Caki2 (cell line): ENCODE measurements at places on chromosomes 2 and 18.

DNA sequence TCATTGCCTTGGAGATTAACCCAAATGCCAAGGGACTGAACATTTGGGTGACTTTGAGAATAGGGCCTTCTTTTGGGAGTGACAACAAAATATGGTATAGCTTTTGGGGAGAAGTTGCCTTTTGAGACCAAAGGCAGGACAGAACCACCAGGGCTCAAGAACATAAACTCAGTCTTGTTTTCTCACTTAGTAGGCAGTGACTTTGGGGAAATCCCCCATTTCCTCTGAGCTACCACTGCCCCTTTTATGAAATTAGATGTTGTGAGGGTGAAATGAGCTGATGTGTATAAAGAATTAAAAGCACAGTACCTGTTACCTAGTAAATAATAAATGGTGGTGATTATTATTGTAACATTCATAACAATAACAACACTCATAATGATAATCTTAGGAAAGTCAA is 36.5 kb downstream of the GPD2 start:
- no peak for DNase-seq

GRCh38 chr2:39124746-39125057 is 3.9 kb upstream of the SOS1 start:
- no peak for DNase-seq

GRCh38 chr2:73205611-73206010 is 3.2 kb downstream of the NOTO start:
- DNase-seq: no peak

DNA sequence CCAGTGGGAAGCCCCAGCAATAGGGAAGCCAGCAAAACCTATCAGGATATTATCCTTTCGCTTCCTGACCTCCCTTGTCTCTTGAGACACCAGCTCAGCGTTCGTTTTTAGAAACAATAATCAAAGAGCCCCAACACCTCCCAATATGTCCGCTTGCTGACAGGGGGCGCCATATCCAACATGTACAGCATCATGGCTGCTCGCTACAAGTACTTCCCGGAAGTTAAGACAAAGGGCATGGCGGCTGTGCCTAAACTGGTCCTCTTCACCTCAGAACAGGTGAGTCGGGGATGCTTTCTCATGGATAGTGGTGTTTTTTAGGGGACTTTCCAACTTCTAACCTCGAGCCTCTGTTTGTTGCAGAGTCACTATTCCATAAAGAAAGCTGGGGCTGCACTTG is 28.7 kb downstream of the GAD1 start:
- no peak for DNase-seq

DNA sequence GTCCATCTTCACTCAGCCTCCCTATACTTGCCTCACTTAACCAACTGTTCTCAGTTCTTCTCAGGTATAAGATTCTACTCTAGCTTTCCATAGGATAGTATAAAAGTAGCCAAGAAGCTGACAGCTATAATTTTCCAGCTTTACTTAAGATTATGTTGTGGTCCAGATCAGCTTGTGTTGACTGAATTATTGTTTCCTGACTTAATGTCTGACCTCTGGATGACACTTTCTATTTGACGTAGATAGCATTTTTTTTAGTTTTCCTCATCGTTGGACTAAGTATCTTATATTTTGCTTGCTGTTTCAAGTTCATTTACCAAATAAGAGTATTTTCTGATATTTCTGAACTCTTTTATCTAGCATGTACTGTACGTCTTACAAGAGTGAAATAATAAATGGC is 1272.5 kb upstream of the CDH2 start:
- DNase-seq: no peak

DNA sequence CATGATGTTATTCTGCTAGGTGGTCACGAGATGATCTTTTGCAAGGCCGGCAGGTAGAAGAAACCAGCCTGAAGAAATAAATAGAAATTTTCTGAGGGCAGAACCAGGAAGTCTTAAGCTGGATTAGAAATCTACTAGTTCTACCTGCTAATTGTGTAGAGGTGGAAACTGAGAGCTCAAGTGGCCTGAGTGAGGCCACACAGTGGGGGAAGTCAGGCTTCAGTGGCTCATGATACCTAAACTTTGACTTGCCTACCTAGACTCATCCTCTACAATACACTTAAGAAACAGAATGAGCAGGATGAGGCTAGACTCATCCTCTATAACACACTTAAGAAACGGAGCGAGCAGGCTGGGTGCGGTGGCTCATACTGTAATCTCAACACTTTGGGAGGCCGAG is 134.9 kb upstream of the NDUFV2 start:
- DNase-seq: no peak

DNA sequence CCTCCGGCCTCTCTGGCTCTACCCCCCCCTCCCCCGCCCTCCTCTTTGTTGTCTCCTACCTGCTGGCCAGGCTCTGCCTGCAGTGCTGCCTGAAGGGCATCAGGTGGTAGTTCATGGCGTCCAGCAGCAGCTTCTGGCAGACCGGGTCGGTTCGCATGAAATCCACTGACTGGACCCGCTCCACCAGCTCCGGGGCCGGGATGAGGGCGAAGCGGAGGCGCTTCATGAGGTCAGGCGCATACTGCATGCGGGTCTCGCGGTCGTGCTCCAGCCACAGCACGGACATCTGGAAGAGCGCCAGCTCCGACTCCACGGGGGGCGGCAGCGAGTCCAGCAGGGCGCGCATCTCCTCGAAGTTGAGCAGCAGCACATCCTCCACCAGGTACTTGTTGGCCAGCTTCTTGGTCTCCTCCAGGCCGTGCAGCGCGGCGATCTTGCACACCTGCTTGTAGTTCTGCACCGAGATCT is 3.2 kb downstream of the KLHL14 start:
- no peak for DNase-seq

- no peak for DNase-seq
These were observed 231.9 kb downstream of the GALR1 start for GRCh38 chr18:77481541-77481940.

DNA sequence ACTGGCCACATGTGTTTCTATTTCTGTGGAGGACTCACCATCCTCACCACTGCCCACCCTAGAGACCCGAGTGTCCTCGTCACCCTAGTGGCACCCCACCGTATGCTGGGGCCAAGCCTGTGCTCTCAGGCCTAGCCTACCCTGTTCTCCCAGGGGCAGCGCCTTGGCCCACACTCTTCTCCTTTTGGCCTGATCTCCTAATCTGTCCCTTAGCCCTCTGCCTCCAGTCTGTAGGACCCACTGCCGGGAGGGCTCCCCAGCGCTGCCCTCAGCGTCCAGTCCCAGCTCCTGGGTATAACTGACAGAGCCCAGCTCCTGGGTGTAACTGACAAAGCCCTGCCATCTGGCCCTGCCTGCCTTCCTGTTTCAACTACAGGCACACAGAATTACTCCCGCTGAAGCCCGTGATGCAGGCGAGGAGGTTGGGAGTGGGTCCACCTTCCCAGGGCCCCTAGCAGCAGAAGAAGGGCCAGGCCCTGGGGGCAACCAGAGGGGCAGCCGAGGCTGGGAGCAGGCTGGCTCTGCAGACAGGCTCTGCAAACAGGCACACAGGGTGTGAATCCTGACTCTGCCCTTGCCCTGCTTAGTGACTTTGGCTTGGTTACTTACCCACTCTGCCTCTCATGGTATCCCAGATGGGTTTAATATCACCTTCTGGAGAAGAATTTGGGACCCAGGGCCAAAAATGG is 25.6 kb upstream of the PTMA start:
- no peak for DNase-seq

DNA sequence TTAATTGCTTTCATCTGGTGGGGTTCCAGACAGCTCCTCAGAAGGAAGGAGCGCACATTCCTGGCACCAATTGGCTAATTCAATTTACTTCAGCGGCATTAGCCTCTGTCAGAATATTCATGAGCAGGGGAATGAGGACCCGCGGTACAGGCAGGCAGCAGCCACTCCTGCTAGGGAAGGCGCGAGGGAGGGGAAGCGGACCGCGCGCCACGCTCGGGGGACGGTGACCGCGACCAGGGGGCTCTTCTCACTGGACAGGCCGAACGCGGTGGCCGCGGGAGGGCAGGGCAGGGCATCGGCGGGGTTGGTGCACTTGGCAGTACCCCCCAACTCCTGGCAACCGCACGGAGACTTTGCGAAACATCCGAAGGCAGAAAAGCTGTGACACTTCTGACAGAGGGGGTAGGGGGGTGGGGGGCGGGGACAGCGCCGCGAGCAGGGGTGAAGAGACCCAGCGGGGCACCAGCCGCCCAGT is at the start of gene CDH20:
Gene CDH20 (plus strand): TSS at position 160 of the 475 bp plus-strand sequence.
- no peak for DNase-seq

- no peak for DNase-seq
These were observed 212.3 kb downstream of the CYP26B1 start for GRCh38 chr2:71935262-71935848.

DNA sequence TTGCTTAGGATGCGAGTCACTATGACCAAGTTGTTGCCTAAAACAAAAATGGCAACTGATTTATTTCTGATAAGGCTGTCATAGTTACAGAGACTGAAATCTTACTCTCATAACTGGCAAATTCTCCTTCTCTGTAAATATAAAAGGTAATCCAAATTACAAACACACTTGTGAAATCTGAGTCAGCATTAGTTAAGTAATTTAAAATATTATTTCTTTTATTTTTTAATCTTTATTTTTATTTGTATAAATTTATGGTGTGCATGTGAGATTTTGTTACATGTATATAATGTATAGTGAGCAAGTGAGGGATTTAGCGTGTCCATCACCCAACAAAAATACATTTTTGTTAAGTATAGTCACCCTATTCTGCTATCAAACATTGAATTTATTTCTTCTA is 1342.8 kb upstream of the TMEFF2 start:
- DNase-seq: no peak

DNA sequence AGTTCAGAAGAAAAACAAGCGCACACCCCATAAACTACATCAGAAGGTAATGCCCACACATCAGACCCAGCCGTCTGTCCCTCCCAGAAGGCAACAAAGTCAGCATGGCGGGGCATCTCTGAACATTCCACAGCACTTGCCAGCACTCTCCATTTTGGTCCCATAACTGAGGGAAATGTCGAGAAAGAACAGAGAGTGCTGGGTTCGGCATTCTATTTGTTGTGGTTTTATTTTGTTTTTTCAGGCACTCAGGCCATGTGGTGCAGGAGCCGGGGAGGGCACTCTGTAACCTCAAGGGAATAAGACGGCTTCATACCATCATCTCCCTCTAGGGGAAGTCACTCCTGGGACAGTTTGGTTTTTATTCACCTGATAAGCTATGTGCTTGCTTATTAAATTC is 156.0 kb downstream of the SEPTIN10 start:
- DNase-seq: no peak

DNA sequence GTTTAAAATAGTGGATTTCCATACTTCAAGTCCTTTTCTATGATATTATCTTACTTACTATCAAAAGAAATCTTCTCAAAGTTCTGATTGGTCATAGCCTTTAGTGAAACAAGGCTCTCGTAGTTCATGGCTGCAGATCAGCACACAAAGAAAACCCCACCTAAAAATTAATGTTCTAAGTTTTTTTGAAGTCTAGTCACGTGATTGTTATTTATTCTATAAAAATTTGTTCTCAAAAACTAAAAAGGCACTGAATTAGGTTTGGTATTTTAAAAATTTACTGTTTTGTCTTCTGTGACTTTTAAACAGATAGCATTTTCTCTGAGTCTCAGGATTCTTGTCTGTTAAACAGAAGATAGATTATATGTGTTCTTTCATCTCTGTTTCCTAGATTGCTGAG is 122.4 kb downstream of the KCNH7 start:
- no peak for DNase-seq

DNA sequence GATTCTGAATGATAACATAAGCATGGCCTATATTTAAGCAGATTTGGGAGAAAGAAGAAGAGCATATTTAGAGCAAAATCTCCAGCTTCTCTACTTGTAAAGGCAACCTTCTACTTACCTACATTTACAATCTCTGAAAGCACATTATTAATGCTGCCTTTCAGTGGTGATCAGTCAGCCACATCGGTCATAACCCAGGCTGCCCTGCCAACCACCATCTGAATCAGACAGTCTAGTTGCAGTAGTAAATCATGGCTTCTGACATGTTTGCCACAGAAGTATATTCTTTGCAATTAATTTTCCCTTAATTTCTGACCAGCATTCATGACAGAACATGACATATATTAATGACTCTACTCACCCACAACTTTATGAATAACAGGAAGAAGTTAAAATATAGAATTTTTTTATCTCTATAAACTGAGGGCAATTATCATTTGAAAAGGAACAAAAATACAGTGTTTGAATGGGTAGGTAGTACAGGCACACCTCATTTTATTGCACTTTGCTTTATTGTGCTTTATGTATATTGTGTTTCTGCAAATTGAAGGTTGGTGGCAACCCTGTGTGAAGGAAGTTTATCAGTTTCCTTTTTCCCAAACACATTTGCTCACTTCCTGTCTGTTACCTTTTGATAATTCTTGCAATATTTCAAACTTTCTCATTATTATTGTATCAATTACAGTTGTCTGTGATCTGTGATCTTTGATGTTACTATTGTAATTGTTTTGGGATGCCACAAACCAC is 531.6 kb upstream of the CHAC2 start:
- peak; percentile 61 for DNase-seq

GRCh38 chr18:23578891-23579653 is 7.2 kb downstream of the NPC1 start:
- no peak for DNase-seq

DNA sequence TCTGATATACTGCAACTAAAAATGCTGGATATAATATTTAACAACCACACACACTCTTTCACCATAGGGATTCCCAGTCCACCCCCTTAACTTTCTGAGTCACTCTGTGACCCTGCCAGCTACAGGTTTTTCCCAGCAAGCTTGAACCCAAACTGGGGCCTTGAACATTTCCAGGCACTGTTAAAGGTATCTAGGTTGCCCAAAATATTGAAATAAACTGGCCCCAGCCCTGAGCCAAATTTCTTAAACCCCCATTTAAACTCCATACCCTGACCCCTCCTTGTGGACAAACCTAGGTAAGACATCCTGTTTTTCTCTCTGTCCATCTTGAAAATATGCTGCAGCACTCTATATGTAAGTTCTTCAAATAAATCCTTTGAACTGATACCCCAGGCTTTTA is 19.7 kb upstream of the DCTN1 start:
- DNase-seq: no peak

DNA sequence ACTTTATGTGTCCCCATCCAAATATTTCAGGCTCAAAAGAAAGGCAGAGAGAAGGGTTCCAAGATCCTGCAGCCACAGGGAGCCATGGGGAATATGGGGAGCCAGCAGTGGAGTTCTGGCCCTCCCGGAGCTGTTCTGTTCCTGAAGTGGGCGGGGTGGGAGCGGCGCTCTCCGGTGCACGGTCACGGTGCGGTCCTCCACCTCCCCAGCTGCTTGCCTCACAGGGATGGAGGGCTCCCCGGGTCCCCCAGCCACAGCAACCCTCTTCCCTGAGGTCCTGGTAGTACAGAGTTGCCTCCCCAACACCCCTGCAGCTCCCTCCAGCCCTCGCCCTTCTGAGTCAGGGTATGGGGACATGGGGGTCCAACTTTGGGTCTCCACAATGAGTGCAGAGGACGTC is 26.2 kb upstream of the SNED1 start:
- no peak for DNase-seq

DNA sequence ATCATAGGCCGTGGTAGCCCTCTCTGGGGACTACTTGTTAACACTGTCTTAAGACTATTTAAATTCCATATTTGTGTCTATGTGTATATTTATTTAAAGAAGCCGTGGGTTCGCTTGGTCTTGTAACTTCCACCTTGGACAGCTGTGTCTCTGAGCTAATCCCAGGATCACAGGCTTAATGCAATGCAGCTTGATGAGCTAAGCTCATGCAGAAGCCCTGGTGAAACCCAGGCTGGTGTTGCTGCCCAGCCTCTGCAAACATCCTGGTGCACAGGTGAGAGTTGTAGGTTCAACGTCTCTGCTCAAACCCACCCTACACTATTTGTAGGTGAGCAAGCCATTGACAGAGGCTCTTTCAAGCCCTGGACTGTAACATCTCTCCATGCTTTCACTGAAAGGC is 211.8 kb downstream of the FAM210A start:
- DNase-seq: no peak

- no peak for DNase-seq
These were observed 496.1 kb upstream of the RAB6C start for GRCh38 chr2:129483366-129483765.
